ENCODE measurements at places on chromosomes 1 and 21.

- no peak for DNase-seq
Measured at GRCh38 chr1:179881642-179882252, 338 bp upstream of the TOR1AIP1 start.

DNA sequence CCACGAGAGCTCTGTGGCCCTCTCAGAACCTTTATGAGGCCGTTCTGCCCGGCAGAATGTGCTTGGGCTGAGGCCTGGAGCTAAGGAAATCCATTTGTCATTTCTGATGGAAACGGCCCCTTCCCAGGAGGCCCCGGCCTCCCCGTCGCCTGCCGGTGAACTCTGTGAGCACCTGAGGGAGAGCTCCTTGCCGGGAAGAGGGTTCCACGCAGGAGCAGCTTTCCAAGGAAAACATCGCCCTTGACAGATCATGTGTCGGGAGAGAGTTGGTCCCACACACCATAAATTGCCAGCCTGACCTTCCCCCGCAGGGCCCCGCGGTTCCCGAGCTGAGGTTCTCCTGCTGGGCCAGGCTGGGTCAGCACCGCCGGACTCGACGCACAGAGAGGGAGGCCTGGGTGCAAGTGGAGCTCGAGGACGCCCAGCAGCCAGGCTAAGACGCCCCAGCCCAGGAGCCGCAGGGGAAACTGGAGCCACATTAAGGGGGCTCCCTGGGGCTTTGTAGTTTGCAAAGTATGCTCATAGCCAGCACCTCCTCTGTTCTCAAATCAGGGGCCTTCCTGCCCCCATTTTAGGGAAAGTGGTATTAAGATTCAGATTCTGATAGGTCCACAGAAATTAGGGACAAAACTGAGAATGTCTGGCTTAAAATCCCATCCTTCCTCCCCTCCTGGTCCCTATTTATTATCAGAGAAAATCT lies 239.5 kb downstream of the FOXD2 start:
- DNase-seq: peak; percentile 73

DNA sequence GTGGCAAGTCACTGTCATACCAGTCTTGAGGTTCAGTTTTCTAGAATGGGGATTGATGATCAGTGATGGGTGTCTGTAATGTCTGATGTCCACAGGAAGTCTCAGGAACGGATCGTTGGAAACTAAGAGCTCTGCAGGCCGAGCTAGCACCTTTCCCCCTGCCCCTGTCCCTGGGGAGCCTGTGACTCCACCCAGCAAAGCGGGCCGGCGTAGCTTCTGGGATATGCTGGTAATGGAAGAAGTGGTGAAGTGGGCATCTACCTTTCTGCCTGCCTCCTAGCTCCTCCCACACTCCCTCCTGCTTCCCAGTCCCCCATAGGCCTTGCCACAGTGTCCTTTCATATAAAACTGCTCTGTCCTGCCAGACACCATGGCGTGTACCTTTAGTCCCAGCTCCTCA lies 13.4 kb downstream of the HYI start:
- no peak for DNase-seq

DNA sequence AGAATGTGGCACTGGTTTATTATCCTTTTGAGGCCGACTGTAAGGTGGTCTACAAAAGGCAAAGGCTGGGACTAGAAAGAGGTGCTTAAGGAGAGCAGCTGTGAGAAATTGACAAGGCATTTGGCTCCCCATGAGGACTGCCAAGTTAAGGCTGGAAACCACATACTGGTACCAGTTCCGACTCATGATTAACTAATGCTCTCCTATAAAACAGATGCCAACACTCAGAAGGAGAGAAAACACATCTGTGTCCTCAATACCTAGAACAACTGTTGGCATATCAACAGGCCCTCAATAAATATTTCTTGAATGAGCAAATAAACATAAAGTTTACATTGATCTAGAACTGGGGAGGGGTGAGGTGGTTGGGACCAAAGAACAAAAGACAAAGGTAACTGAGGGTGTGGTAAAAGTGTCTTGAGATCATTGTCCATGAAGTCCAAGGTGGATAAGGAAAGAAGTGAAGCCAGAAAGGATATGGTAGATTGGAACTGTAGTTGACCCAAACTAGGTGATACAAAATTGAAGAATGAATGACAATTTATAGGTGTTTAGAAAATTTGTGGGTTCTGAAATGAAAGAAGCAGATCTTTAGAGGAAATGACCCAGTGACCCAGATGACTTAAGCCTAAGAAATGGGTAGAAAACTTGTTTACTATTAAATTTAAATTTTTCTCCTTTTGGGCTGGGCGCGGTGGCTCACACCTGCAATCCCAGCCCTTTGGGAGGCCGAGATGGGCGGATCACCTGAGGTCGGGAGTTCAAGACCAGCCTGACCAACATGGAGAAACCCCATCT lies 16.9 kb upstream of the MCL1 start:
- DNase-seq: no peak

GRCh38 chr1:44213222-44214112 lies at the start of gene DMAP1:
Gene DMAP1 (plus strand): TSS chr1:44213471. CDS start chr1:44213754, 283 bp downstream.
- DNase-seq: peak; percentile 92

GRCh38 chr1:11860083-11860482 lies 1.3 kb upstream of the NPPB start:
- DNase-seq: no peak

GRCh38 chr21:27362249-27362648 lies 395.4 kb upstream of the ADAMTS5 start:
- DNase-seq: no peak

DNA sequence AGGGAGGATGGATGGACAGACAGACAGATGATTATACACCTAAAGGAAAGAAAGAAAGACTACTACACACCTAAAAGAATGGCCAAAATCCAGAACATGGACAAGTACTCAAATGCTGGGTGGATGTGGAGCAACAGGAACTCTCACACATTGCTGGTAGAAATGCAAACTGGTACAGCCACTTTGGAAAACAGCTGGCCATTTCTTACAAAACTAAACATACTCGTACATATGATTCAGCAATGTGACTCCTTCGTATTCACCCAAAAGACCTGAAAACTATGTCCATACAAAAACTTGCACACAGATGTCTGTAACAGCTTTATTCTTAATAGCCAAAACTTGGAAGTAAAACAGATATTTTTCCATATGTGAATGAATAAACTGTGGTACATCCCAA lies 51.3 kb downstream of the PRPF38A start:
- DNase-seq: no peak

GRCh38 chr1:28917757-28918118 lies 3.4 kb downstream of the EPB41 start:
- no peak for DNase-seq

DNA sequence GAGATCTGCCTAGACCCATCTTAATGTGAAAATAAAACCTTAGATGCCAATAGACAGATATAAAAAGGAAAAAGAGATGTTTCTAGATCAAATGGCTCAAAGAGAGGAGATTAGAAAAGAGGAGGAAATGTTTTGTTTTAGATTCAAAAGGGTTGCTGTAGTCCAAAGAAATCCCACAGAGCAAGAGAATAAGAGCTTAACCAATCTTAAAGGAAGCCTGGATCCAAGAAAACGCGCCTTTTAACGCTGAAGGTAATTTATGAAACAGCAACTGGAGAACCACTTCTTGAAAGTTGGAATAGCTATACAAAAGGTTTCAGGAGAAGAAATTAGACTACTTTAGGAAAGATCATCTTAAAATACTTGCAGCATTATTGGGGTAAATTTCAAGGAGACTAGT lies 298.8 kb downstream of the BRINP2 start:
- DNase-seq: no peak

DNA sequence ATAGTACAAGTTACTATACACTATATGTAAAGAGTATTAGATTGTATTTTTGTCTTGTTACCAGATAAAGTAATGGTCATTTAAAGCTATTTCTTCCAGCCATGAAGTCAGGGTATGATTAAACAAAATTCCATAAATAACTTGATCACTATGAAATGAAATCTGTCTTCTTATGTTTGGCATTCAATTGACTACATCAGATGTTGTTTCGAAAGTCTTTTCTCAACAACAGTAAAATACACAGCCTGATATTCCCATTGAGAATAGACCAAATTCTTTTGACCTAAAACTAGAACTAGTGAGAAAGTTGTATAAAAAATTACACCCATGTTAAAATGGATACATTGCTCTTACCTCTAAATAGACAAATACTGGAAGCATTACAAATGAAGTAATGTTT lies 134.6 kb upstream of the ADAMTS5 start:
- DNase-seq: no peak

- DNase-seq: no peak
Measured at GRCh38 chr1:158654086-158654485, 32.4 kb downstream of the SPTA1 start.

DNA sequence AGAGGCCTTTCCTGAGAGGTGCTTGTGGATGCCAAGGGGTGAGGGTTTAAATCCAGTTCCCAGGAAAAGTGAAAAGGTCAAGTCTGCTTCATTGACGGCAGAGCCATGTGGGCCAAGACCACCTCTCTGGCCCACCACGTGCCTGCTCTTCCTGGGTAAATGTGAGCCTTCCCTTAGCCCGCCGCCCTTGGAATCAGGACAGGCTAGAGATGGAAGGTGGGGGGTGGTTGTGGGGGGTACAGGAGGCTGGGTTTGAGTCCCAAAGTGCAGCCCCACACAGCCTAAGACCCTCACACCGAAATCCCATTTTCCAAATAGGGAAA lies 104.4 kb downstream of the EPHB2 start:
- no peak for DNase-seq

- DNase-seq: no peak
Measured at GRCh38 chr1:185279571-185279970, 37.5 kb downstream of the IVNS1ABP start.

DNA sequence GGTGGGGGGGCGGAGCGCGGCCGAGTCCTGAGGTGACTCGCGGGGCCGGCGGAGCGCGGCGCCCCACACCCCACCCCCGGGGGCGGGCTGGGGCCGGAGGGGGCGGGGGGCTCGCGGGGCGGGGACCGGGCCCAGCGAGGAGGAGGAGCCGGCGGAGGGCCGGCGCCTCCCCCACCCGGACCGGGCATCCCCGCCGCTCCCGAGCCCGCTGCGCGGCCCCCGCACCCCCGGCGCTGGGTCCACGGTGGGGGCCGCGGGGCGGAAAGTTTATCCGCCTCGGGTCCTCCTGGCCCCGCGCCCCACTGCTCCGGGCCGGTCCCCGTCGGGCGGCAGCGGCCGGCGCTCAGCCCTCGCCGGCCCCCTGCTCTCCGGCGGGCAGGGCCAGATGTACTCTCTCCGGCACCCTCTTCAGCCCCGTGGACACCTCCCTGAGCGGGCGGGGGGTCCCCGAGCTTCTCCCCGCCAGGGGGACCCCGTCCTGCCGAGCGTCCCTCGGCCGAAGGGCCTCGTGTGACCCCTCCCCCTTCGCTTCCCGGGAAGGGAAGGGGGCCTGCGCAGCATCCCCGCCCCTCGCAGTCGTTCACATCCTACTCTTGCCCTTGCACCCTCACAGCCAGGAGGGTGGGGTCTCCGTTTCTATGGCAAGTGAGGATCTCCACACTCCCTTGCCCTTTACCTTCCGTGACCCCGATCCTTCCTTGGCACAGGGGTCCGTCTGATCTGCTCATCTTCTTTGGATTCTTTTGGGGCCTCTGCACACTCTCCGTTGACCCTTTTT lies 663 bp downstream of the CAMTA1 start:
- no peak for DNase-seq

DNA sequence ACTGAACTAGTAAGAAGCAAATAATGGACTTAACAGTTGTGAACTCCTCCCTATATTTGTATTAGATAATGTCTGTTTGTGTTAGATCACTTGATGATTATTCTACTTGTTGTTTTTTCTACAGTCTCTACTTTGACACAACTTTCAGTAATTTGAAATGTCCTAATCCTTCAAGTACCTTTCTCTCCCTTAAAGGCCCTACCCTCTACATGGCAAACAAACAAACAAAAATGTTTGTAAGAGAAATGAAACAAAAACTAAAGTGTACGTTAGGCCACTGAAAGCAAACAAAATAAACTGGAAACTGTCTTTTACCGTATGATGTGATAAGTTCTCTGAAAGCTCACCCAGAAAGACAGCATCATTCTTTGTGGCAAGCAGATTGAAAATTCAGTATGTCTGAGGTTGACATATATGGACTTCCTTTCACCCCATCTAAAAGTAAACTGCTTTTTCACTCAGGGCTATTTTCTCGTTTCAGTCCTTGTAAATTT lies 255.9 kb upstream of the SNX7 start:
- DNase-seq: no peak

- no peak for DNase-seq
Measured at GRCh38 chr21:42745511-42746239, 92.3 kb downstream of the PDE9A start.

- DNase-seq: no peak
Measured at GRCh38 chr1:92877792-92878191, 46.0 kb downstream of the RPL5 start.

DNA sequence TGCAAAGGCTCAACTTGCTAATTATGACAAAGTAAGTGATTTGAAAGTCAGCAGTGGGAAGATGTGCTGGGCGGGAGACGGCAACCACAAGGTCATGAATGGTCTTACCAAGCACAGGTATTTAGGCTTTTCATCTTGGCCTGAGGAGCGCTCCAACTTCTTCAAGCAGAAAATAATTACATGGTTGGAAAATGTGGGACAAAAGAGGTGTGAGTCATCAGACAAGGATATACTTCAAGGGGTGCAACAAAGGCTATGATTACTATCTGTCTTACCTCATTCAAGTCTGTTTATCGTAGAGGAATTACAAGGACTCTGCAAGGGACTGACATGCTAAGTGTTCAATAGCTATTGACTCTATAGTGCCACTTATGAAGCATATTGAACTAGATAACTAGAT lies 2005.7 kb downstream of the MRPL39 start:
- no peak for DNase-seq

DNA sequence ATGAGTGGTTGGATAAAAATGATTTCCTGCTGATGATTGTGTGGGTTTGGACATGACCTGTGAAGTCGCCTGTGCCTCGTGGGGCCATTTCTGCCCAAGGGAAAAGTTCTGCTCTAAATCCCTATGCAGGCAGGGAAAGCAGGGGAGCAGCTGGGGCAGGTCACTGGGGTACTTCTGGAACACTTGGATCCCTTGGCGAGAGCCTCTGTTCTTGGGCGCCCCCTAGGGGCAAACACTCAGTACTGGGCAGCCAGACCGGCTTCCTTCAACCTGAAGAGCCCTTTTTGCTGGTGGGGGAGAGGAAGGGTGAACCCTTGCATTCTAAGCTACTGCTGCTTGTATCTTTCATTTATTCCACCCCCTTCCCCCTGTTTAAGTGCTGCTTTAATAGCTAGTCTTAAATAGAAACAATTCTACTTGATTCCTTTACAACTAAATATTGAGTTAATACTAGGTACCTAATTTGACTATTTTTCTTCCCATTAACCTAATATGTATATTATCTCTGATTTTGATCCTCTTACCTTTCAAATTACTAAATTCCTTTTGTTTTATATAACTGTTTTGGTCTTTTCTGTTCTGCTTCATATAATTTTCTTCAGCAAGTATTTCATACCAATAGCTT lies 5.1 kb upstream of the CLEC20A start:
- peak; percentile 91 for DNase-seq

GRCh38 chr1:41868241-41868998 lies 50.3 kb downstream of the HIVEP3 start:
- DNase-seq: no peak

- no peak for DNase-seq
Measured at GRCh38 chr21:37253991-37254390, 13.1 kb downstream of the VPS26C start.

DNA sequence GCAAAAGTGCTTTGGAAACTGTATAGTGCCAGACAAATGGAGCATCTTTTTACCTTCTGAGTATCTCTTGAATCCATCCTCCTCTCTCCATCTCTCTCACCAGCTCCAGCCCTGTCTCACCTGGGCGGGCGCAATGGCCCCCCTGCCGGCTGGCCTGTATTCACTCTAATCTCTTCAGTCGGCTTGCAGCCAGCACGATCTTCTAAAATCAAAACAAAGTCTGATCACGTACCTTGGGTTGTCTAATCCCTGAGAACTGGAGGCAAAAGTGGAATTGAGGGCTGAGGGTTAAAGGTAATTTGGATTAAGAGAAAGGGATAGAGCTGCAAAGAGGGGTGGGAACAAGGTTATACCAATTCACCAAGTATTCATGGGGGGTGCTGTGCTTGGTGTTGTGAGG lies 46.0 kb upstream of the LRRN2 start:
- no peak for DNase-seq

Measured in osteocyte (in vitro differentiated cells).